Mesenteric fat pad (tissue), 1 donor: ENCODE measurements at places on chromosomes 2 and 18.

DNA sequence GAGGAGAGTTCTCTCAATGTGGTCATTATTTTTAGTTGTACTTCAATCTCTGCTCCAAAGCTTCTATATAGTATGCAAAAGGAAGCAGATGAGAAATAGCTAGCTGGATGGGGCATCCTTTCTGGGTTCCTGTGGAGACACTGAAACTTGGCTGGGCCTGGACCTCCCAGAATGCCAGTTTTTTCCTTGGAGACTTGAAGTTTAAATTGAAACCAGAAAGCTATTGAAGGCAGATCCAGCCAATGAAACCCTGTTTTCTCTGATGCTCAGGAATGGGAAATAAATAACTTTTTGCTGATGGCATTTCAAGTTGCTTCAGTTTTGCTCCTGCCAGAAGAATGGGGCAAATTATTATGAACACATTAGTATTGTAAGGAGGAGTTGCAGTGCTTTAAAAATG lies 2.9 kb downstream of the SETBP1 start:
- no peak for DNase-seq

DNA sequence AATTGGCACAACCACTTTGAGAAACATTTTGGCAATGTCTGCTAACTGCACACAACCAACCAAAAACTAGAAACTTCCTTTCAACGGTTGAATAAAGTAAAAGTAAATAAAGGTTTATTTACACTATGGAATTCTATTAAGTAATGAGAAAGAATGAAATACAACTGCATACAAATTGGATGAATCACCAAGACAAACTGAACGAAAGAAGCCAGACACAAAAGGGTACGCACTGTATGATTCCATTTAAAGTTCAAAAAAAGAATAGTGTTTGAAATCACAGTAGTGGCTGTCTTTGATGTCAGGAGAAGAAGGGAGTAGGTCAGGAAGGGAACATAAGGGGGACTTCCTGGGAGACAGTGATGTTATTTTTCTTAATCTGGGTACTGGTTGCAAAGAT lies 46.5 kb upstream of the SULT1C3 start:
- DNase-seq: no peak

DNA sequence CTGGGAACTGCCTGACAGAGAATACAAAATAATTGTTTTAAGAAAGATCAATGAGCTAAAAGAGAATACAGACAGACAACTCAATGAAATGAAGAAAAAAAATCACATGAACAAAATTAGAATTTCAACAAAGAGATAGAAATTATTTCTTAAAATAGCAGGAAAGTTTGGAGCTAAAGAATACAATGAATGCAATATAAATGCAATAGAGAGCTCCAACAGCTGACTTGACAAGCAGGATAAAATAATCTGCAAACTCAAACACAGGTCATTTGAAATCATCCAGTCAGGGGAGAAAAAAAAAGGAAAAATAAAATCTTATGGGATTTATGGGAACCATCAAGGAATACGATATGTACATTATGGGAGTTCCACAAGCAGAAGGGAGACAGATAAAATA lies 902.7 kb upstream of the ZEB2 start:
- DNase-seq: no peak

DNA sequence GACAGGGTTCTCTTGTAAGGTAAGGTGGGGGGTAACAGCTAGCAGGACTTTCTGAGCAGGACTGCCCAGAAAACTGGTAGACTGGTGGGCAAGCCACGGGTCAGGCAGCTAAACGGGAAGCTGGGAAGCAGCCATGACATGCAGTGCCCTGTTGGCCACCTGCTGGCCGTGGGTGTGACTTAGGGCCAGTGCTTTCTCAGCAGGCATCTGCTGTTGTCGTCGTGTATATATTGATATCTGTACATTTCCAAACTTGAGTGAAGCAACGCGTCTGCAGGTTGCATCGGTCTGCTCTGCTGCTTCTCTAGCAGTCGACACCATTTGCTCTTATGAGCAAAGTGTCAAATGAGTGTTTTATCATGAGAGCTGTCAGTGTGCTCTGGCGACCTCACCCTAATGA lies 31.0 kb downstream of the COA5 start:
- no peak for DNase-seq

DNA sequence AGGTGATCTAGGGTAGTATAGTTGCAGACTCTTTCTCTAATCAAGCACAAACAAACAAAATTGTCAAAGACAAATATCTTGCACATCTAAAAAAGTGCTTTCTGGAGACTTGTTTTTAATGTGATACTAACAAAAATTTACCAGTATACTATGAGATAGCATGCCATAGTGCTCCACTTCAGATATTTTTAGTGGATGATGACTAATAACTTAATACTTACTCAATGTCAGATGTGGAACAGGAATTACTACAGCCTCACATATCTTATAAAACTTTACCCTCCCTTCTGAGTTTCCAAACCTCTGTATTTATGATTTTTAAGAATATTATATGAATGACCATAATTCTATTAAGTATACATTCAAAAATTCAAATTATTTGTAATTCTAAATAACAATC lies 1162.0 kb upstream of the SLC39A10 start:
- no peak for DNase-seq

- DNase-seq: no peak
Measured at GRCh38 chr2:60502144-60502543, 51.3 kb downstream of the BCL11A start.

GRCh38 chr2:30949435-30949834 lies 142.2 kb upstream of the CAPN13 start:
- no peak for DNase-seq

DNA sequence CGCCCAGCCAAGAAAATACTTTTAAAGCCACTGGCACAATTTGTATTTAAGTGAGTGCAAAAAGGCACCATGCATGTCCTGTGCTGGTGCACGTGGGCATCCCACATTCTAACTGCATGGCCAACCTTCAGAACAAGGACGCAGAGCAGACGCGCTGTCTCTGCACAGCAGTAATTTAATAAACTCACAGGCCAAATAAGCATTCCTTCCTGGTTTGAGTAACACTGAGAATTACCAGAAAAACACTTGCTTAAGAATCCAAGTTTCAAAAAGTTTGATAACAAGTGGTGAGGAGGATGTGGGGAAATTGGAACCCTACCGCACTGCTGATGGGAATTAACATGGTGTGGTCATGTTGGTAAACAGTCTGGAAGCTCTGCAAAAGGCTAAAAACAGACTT lies 38.7 kb downstream of the RPL31 start:
- DNase-seq: no peak
